ENCODE measurements at places on chromosomes 7 and 10. TPM values are rescaled to one million over a fixed set of nuclear protein-coding genes. Genes with fewer than 3 reads are reported as not detected.

UCMA gene
- not detected for total RNA-seq

DNA sequence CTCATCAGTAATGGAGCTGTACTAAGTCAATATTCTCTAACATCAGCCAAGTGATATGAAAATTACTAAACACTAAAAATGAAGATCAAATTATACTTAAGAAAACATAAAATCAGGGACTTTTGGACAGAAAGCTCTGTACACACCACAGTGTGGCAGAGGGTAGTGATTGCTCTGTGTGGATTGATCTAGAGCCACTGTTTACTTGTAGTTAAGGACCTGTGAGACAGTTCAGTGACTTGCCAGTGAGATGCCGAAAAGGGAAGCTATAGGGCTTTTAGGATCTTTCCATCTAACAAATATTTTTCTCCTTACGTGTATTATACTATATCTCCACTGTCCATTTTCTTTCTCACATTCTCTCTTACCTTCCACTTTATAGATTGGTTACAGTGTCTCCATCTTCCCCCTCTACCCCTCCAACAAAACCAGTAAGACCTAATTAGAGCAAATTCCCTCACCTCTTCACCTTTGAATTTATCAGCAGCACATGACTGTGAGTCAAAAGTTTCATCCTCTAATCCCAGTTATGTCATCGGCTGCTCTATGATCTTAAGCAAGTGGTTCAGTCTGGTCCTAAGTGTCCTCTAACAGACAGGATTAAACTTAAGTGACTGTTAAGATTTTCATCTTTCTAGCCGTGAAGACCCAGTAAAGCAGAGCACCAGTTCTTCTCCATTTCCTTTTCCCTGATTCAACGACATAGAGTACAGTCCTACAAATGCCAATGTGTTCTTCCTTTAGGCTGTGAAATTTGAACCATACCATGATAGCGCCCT lies 6.9 kb downstream of the PIK3CG start:
- peaks cover 26% of the 10 kb centered on the region for H3K4me1 ChIP-seq
- H3K4me3 ChIP-seq: no peak overlapping the region
- no peaks in the 10 kb centered on the region for H3K27me3 ChIP-seq
- peaks cover 7% of the 10 kb centered on the region for H3K36me3 ChIP-seq

PIK3CG gene
- total RNA-seq: 14.9 TPM

TRPV5 gene
- not detected for total RNA-seq

GRCh38 chr7:55133630-55134358 lies 115.0 kb downstream of the EGFR start:
- H3K36me3 ChIP-seq: no peaks in the 10 kb centered on the region
- H3K4me3 ChIP-seq: no peak overlapping the region
- H3K27me3 ChIP-seq: no peaks in the 10 kb centered on the region
- peaks cover 61% of the 10 kb centered on the region for H3K4me1 ChIP-seq
- DNase-seq: no peak
- H3K27ac ChIP-seq: peak overlapping the region; percentile 71

- H3K4me3 ChIP-seq: no peak overlapping the region
- no peak overlapping the region for H3K27ac ChIP-seq
- no peak for DNase-seq
- no peaks in the 10 kb centered on the region for H3K4me1 ChIP-seq
- peaks cover 5% of the 10 kb centered on the region for H3K36me3 ChIP-seq
- H3K27me3 ChIP-seq: no peaks in the 10 kb centered on the region
Measured at GRCh38 chr7:112770051-112770450, 20.1 kb downstream of the TMEM168 start.

DNA sequence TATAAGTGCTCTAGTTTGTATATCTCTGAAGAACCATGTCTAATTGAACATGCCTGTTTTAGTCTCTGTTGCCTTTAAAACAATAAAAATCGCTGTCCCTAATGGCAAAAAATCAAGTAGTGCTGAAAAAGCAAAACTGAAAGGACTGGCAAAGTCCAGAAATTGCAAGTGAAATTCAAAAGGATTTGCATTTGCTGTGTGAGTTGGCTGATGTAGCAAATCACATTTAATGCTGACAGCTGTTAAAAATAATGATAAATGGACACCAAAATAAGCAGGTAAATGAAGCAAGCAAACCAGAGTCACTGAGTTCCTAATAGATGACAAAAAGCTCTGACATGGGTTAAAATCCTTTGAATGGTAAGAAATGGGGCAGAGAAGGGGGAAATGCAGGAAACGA lies 874.1 kb downstream of the GRM8 start:
- H3K36me3 ChIP-seq: no peaks in the 10 kb centered on the region
- no peaks in the 10 kb centered on the region for H3K27me3 ChIP-seq
- H3K4me1 ChIP-seq: no peaks in the 10 kb centered on the region

DNA sequence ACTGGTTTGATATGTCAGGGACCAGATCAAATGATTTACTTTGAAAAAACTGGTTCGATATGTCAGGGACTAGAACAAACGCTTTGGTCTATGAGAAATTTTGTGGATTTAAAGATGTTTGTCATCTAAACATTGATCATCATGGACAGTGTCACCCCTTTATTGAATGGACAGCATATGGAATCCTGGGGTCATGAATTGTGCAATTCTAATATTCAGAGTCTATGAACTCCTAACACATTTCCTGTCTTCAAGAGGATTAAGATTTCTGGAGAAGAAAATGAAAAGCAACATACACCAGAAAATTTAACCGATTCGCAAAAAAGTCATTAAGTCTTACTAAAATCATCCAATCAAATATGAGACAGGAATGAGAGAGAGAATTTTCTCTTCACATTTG lies 106.4 kb upstream of the FAM133B start:
- H3K27me3 ChIP-seq: no peaks in the 10 kb centered on the region
- peaks cover 31% of the 10 kb centered on the region for H3K4me1 ChIP-seq
- no peaks in the 10 kb centered on the region for H3K36me3 ChIP-seq
- H3K27ac ChIP-seq: peak overlapping the region; percentile 79

- H3K27ac ChIP-seq: no peak overlapping the region
- H3K4me3 ChIP-seq: no peak overlapping the region
- no peak for DNase-seq
- H3K36me3 ChIP-seq: no peaks in the 10 kb centered on the region
- no peaks in the 10 kb centered on the region for H3K27me3 ChIP-seq
- peaks cover 34% of the 10 kb centered on the region for H3K4me1 ChIP-seq
Measured at GRCh38 chr10:29647478-29647877, 12.7 kb upstream of the SVIL start.

ERVW-1 gene
- total RNA-seq: not detected

GRCh38 chr7:151537818-151538561 lies 18.3 kb upstream of the RHEB start:
- no peak overlapping the region for H3K27ac ChIP-seq
- no peaks in the 10 kb centered on the region for H3K27me3 ChIP-seq

STAMBPL1 gene
- 7.1 TPM for total RNA-seq

DNA sequence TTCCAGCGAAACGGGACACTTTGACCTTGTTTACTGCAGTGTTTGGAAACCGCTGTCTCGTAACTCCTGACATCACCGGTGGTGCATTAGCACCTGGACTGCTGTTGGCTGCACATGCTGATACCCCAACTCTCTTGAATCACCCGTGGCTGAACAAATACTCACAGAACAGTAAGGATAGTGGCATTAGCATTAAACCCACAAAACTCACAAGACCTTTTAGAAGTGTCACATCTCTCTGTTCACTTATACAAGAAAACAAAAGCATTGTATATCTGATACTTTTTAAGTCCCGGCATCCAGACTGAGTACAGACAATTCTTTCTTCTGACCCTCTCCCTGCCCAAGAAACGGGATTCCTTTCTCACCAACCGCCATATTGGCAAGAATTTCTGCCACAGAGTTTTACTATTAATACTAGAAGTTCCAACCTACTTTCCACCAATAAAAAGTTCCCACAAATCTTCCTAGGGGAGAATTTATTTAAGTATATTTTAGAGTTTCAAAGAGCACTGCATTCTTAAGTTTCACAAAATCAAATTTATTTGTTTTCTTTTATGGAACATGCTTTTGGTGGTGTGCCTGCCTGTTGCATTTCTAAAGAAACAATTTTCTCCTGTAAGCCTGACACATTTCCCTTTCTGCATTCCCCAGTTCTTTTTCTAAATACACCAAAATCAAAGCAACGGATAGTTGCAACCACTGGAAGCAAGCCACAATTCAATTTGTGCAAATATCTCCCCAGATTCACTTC lies 208.4 kb upstream of the KLF14 start:
- H3K4me3 ChIP-seq: peak overlapping the region; percentile 44
- H3K36me3 ChIP-seq: peaks cover 15% of the 10 kb centered on the region
- no peak for DNase-seq
- peaks cover 89% of the 10 kb centered on the region for H3K4me1 ChIP-seq
- peak overlapping the region; percentile 80 for H3K27ac ChIP-seq
- H3K27me3 ChIP-seq: no peaks in the 10 kb centered on the region

DNA sequence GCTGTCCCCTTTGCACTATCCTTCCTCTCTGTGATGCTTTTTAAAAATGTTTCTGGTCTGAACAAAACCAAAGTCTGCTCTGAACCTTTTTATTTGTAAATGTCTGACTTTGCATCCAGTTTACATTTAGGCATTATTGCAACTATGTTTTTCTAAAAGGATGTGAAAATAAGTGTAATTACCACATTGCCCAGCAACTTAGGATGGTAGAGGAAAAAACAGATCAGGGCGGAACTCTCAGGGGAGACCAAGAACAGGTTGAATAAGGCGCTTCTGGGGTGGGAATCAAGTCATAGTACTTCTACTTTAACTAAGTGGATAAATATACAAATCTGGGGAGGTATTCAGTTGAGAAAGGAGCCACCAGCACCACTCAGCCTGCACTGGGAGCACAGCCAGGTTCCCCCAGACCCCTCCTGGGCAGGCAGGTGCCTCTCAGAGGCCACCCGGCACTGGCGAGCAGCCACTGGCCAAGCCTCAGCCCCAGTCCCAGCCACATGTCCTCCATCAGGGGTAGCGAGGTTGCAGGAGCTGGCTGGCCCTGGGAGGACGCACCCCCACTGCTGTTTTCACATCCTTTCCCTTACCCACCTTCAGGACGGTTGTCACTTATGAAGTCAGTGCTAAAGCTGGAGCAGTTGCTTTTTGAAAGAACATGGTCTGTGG lies 11.4 kb upstream of the CSGALNACT2 start:
- no peak overlapping the region for H3K27ac ChIP-seq
- H3K4me3 ChIP-seq: no peak overlapping the region
- peaks cover 15% of the 10 kb centered on the region for H3K4me1 ChIP-seq
- no peaks in the 10 kb centered on the region for H3K27me3 ChIP-seq

GRCh38 chr7:26306790-26307189 lies 15.1 kb downstream of the SNX10 start:
- peaks cover 4% of the 10 kb centered on the region for H3K27me3 ChIP-seq
- peaks cover 24% of the 10 kb centered on the region for H3K4me1 ChIP-seq
- no peaks in the 10 kb centered on the region for H3K36me3 ChIP-seq

SEMA3E gene
- 8.8 TPM for total RNA-seq

DNA sequence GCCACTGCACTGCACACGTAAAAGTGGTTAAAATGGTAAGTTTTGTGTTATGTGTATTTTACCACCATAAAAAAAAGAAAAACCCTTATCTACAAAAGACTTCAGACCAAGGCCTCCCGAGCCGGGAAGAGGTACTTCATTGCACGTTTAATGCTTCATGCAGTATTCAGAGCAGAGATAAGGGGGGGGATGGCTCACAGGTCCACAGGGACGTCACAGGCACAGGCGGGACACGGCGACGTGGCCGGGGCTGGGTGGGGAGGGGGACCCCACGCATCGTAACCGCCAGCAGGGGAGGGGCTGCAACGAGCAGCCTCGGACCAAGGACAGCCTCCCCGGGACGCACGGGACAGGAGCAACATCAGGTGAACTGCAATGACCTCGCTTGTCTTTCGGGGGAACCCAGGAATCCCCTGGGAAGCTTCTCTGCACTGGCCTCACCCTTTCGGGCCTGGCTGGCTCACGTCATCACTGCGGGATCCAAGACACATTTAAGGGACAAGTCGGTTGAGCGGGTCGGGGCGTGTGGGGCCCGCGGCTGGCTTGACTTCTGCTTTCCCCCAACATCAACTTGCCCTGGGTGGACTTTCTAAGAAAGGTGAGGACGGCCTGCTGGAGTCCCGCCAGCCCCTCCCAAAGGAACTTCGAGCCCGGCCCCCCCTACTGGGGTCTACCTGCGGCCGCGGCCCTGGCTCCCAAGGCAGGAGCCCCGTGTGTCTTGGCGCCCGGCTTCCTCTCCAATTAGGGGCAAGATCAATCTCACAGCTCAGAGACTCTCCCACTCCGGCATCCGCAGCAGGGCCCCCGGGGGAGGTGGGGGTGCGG lies 29.6 kb upstream of the PDGFA start:
- H3K27me3 ChIP-seq: no peaks in the 10 kb centered on the region
- H3K4me1 ChIP-seq: no peaks in the 10 kb centered on the region
- peaks cover 3% of the 10 kb centered on the region for H3K36me3 ChIP-seq
- H3K4me3 ChIP-seq: no peak overlapping the region

- no peak for DNase-seq
- no peaks in the 10 kb centered on the region for H3K36me3 ChIP-seq
- H3K27ac ChIP-seq: no peak overlapping the region
Measured at GRCh38 chr10:128130051-128130450, 3.8 kb upstream of the MKI67 start.

GRCh38 chr7:21128062-21128817 lies 299.6 kb upstream of the SP4 start:
- DNase-seq: no peak
- H3K4me3 ChIP-seq: no peak overlapping the region
- no peaks in the 10 kb centered on the region for H3K36me3 ChIP-seq
- no peaks in the 10 kb centered on the region for H3K4me1 ChIP-seq

FAM180A gene
- 3.0 TPM for total RNA-seq

Measured in lower lobe of right lung (tissue), 2 donors.